ENCODE measurements at places on chromosomes 1 and 21.
A peak's percentile ranks its signal among the peaks of the same experiment; 100 is the strongest.

DNA sequence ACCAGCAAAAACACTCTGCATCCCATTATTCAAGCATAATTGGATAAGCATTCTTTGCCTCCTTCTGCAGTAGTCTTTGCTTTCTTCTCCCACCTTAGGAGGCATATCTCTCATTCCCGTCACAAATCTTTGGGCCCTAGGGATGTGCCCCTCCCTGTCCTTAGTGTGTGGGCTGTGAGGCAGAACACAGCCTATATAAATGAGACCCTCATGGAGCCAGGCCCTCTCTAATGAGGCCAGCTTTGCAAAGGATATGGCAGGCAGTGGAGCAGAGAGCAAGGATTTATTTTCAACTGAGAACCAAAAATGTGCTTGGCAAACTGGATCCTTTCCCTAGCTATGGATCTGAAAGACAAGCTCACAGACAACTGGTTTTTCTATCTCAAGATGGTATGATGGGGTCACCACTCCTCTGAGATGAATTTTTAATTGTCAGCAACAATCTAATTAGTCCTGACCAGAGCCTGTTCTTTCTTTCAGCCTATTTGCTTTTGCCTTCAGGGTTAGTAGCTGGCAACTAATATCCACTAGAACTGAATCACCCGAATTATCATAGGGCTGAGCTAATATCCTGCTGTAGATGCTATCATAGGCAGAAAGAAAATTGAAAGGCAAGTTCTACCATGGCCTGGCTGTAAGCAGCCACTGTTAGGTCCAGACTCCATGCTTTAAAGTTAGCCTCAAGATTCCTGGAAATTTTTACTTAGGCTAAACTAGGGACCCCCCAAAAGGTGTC is 134.2 kb downstream of the SYT2 start:
- peak; percentile 66 for DNase-seq

DNA sequence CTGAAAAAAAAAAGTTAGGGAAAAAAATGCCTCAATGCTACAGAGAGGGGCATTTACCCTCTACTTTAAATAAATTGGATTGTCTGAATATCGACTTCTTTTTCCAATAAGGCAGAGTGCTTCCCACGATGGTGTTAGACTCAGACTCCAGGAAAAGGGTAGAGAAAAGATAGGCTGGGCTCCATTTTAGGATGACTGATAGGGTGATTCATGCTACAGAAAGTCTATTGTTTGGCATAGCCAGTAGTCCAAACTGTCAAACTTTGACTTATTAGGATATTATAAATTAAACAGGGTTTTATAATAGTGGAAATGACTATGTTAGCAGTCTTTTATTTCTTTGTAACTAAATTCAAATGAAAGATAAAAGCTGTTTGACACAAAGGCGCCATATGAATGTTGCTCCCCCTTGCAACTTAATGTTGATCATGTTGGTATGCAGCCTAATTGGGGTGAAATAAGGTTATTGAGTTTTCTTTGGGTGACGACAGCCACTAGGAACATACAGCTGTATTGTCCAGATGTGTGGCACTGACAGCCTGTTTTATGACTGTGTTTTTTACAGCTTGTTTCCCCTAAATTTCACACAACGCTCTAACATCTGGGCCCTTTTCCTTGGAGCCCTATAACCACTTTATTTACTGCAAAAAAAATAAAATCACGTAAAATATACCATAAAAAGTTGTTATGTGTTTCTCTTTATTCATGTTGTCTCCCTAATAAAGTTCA is 69.3 kb downstream of the SPAG17 start:
- DNase-seq = peak; percentile 10

DNA sequence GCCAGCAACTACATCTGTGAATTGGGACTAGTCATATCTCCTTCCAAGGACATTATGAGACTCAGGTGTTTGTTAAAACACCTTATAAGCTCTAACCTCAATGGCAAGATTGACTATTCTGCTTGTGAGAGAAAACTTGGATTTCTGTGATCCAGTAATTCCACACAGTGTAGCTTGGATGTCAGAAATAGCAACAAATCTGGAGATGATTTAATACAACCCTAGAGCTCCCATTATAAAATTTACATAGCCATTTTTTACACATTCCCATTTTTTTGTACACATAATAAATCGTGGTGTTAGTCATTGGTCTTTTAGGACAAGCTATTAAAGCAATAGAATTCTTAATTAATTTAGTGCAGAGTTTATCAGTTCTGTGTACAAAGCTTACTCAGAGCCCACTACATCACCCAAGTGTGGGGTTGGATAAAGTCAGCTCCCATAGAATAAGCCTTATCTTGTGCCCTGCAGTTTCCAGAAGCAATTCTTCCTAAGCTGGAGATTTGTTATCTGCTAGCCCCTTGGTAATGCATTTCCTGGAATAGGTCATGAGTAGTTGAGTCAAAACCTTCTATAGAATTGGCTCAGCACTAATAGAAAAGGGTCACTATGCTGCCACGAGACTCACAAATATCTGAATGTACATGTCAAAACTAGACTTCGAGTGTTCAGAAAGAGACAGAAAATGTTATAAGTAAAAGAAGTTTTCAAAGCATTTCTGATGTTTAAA is 434.0 kb upstream of the RUNX1 start:
- DNase-seq = no peak

DNA sequence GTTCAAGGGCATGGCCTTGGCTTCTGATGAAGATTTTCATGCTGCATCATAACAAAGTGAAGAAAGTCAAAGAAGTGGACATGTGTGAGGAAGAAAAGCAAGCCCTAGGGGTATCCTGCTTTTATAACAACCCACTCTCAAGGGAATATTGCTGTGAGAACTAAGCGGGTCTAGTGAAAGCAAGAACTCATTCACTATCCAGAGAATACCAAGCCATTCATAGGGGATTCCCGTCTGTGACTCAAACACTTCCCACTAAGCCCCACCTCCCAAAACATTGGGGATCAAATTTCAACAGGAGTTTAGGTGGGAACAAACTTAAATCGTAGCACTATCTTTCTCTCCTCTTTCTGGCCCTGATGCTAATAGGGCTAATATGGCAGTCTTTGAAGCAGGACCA is 98.5 kb upstream of the CTTNBP2NL start:
- DNase-seq = no peak

DNA sequence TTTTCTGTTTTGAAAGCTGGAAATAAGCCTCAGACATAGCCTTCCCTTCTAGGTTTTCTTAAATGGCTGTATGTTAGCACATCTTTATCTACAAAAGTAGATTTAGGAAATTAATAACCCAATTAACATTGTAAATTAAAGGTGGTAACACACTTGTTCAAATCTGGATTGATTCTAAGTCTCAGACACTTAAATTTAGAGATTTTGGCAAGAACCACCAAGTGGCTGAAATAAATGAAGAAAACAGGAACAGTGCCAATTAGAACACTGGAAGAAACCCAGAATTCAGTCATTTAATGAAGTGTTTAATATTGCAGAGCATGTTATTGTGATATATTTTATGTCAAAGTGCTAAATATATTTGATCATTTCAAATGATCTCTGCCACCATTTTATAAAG is 628.2 kb downstream of the USP25 start:
- no peak for DNase-seq

- DNase-seq = peak; percentile 64
These were observed 553 bp downstream of the TTF2 start for GRCh38 chr1:117060441-117061317.

DNA sequence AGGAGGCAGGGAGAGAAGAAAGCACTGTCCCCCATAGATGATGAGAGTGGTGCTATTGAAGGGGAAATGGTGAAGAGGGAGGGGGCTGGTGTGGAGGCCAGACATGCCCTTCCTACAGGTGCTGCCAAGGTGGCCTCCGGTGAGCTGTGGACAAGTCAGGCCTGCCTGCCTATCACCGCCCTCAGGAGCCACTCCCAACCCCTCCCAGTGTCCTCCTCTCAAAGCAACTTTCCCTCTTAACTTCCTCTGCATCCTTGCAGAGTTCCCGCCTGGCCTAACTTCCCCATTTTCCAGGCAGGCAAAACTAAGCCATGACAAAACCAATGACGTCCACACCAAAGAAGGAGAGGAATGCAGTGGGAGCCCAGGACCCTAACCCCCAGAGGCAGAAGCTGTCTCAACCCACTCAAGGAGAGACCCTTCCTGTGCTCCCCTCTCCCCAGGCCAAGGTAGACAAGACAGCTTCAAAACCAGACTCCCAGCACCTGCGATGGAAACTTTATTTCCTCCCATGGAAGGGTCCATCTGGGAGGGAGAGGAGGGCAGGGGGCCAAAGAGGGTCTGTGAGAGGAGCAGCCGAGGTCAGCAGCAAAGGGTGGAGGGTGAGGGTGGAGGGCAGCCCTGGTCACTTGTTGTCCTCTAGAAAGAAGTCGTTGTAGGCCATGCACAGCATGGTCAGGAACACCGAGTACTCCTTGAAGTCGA is 1.0 kb upstream of the S100A6 start:
- no peak for DNase-seq

GRCh38 chr1:29379443-29380073 is 143.2 kb downstream of the PTPRU start:
- DNase-seq = peak; percentile 57

GRCh38 chr1:106836708-106837107 is 219.8 kb upstream of the PRMT6 start:
- no peak for DNase-seq

DNA sequence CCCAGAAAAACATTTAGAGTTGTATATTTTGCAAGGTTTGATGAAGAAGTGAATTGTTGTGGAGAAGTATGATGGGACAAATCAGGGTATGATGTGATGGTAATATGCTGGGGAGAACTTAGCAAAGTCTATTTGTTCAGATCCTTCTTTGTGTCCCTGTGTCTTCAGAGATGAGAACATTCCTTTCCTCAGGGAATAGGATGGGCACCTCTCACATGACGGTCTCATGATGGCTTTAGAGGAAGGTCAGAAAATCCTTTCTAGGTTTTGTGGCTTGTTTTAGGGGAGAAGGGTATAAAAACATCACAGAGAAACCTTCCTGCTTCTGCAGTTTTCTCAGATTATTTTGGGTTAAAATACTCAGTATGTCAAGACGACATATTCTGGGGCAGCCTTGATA is 171.3 kb upstream of the NRIP1 start:
- DNase-seq = no peak

- DNase-seq = no peak
These were observed 69.8 kb upstream of the DNAH14 start for GRCh38 chr1:224859651-224860050.

DNA sequence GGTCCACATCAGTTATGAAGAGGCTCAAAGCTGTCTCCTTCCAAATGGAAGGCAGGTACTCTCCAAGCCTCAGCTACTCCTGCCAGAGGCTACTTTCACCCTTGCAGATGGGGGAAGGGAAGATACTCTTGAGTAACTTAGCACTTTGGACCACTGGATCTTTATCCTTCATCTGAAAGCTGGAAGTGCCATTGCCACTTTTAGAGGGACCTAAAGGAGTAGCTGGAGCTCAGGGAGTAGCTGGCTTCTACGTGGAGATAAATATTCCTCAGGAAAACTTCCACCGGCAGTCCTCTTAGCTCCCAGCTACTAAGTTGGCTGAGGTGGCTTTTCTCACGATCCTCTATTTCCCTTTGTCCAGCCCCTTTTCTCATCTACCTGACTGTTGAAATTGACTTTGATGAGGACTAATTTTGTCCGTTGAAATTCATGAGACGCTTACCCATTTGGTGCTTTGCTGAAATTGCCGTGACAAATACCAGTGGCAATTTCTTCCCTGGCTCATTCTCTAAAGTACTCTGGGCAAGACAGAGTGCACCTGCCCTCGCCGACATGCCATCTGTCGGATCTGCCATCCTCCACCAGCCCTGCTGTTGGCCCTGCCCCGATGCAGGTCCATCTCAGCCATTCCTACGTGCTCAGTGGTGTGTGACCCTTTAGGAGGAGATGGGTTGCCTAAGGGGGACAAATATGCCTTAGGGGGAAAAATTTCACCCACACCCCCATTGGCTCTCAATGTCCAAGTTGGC is 13.6 kb downstream of the IGSF21 start:
- no peak for DNase-seq

DNA sequence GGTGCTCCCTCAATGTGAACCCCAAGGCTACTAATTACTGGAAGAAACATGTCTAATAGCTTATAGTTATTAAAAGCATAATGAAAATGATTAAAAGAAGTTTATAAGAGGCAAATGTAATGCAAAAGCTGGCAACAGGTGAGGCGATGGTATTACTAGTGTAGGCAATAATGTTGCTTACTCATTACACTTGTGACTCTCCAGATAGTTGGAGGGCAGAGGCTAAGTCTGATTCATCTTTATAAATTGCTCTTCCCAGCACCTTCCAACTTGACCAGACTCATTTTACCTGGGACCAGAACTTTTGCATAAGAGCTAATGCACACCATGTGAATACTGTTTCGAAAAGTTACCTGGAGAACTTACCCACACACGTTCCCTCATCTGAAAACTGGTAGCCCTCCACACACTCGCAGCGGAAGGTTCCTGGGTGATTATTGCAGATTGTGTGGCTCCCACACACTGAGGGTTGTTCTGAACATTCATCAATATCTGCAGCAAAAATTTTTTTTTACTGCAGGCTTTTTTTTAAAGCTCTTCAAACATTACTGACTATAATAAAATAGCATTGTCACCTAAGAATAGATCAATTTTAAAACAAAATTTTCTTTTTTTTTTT is 48.0 kb downstream of the NID1 start:
- no peak for DNase-seq

GRCh38 chr1:17511188-17511587 is 28.3 kb upstream of the ARHGEF10L start:
- no peak for DNase-seq

DNA sequence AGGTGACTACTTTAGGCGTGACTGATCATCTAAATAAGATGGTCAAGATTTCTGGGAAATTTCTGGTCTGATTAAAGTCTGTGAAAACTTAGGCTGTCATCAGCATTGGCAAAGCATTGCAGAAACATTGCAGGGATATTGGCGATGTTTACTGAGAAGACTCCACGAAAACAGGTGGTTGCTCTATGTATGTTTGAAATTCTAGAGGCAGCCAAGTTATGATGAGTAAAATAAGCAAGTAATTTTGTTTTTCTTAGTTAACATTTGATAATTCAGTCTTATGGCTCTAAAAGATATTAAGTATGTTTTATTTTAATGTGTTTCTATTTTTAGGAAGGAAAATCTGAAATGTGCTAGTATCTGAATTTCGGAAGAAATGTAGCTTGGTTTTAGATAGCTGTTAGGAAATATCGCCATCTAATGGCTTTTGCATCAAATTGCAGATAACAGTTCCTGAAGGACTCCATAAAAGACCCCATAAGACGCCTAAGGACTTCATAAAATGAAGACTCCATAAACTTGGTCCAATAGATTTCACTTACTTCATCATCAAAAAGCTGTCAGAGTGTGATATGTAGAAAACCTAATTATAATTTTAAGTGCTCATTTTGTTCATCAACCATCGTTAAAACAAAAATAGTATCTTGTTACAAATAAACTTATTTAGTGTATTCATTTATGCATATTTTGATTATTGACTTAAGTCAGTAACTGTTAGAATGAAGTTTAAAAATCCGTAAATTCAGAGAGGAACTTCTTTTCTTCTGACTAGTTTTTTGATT is 344.6 kb downstream of the RYR2 start:
- peak; percentile 50 for DNase-seq
